Endothelial cell (in vitro differentiated cells): ENCODE measurements at places on chromosomes 13 and 19.
A peak's percentile ranks its signal among the peaks of the same experiment; 100 is the strongest.

- no peak for DNase-seq
Observed at GRCh38 chr13:99327126-99327525, 19.9 kb upstream of the GPR183 start.

GRCh38 chr13:37485756-37486155 is 112.8 kb downstream of the POSTN start:
- DNase-seq, result no peak

DNA sequence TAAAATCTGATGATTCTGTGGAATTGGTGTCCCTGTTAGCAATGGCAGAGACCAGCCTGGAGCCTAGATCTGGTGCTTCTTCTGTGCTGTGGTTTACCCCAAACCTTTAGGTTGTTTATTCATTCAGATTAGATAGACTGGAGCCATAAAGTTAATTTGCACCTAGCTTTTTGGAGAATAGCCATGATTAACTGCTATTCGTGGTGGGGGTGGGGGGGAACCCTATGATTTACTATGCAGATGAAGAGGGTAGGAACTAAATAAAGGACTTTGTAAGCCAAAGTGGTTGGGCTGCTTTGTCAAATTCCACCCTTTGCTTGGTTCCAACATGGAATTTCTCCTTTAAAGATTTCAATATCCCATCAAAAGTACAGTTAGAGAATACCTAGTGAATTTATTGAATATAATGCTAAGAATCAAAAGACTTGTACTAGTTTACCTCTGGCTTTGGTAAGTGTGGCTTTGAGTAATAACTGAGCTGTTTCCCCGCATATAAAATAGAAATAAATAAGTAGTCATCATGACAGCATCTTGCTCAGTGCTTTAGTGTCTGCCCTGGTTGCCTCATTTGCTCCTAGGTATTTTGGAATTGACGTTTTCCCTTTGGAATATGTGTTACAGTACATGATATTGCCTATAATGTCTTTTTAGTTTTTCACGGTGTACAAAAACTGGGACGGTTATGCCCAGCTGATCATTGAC is 27.6 kb downstream of the SKA3 start:
- no peak for DNase-seq

- no peak for DNase-seq
Observed at GRCh38 chr19:31276831-31277230, 72.4 kb downstream of the TSHZ3 start.

DNA sequence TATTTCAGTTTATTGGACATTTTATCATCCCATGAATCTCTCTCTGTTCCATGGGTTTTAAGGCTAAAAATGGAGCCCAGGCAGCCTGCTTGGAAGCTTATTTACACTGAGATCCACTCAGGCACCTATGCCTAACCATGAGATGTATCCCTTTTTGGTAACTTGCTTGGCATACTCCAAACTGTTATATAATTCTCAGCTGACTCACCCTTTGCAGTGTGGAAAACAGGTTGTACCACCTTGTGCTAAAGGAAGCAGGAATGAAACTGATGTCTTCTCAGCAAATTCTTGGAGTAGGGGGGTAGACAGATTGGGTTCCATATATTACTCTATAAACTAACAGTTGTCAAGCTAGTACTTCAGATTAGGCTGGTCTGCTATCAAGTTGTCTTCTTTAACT is 483.6 kb downstream of the KLF5 start:
- no peak for DNase-seq

GRCh38 chr19:35848486-35848885 is 3.8 kb downstream of the NPHS1 start:
- no peak for DNase-seq

DNA sequence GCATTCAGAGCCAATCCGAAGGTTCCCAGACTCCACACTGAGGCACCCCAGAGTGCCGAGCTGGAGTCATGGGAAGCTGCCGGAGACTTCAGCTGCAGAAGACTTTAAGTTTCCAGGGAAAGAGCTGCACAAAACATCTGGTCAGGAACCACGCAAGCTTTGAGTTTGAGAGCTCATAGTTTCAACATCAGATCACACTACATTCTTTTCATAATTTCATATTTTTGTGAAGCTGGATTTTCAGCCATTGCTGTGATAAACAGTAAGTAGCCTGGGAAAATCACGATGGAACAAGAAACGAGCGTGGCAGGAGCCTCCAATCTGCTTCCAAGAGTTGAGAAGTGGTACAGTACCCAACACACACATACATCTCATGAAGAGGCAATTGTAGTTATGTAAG is 25.5 kb upstream of the ATP12A start:
- no peak for DNase-seq

- no peak for DNase-seq
Observed at GRCh38 chr13:84543962-84544361, 661.7 kb upstream of the SLITRK1 start.

- DNase-seq, result no peak
Observed at GRCh38 chr19:7590256-7590655, 5.4 kb upstream of the CAMSAP3 start.

GRCh38 chr19:31863122-31863521 is 482.3 kb upstream of the ZNF507 start:
- DNase-seq, result no peak

GRCh38 chr19:21358768-21359451 is at the start of gene ZNF738:
Gene ZNF738, plus strand, starts transcription at chr19:21359000. Its CDS starts 141 bp downstream, at chr19:21359141.
- DNase-seq, result peak; percentile 86

- no peak for DNase-seq
Observed at GRCh38 chr13:77460195-77460594, 75.3 kb upstream of the SCEL start.

DNA sequence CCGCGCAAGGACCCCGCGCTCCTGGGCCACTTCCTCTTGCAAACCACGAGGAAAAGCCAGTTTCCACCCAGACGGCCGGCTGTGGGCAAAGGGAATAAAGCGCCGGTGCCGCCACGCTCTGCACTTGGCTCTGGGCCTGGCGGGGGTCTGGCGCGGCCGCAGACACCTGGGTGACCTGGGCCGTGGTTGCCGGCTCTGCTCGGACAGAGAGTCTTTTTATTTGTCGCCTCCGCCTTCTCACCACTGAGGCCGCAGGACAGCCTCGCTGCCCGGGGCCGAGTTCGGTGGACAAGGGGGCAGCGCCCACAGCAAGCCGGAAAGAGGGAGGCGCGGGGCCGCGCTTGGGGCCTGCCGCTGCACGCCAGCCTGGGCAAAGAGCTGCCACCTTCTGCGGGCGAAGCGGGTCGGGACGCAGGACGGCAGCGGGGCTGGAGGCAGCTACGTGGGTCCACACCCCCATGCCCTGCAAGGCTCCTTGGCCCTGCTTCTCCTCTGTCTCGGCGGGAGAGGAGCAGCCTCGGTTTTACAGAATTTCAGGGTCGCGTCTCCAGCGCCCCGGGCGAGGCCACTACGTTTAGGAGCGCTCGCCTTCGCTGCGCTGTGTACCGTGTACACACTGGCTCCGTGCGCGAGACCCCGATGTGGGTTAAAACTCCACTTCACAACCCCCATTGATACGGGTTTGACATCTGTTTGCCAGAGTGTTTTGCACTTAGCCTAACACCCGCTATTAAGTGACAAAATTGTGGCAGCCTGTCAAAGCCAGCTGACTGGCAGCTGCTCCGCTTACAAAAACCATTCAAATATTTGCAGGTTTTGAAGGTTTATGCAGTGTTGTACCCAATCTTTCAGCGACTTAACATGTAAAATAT is 13.0 kb upstream of the SOX1 start:
- no peak for DNase-seq

- DNase-seq, result no peak
Observed at GRCh38 chr19:46901701-46902401, 41.1 kb downstream of the ARHGAP35 start.

DNA sequence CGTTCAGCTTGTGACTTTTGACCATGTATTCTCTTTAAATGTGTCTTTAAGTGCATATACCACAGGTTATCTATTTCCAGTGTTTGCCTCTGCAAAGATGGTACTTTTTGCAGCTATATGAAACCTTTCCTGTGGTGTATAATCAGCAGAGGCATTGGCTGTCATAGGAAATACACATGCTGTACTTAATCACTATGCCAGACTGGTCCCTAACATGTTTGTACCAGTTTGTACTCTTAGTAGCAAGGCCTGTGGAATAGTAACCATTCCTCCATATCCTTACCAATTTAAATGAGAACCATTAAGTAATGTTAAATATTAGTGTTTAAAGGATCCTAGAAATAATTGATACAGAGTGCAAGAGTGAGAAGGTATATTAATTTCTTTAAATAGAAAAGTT is 69.8 kb downstream of the CDK8 start:
- DNase-seq, result no peak

DNA sequence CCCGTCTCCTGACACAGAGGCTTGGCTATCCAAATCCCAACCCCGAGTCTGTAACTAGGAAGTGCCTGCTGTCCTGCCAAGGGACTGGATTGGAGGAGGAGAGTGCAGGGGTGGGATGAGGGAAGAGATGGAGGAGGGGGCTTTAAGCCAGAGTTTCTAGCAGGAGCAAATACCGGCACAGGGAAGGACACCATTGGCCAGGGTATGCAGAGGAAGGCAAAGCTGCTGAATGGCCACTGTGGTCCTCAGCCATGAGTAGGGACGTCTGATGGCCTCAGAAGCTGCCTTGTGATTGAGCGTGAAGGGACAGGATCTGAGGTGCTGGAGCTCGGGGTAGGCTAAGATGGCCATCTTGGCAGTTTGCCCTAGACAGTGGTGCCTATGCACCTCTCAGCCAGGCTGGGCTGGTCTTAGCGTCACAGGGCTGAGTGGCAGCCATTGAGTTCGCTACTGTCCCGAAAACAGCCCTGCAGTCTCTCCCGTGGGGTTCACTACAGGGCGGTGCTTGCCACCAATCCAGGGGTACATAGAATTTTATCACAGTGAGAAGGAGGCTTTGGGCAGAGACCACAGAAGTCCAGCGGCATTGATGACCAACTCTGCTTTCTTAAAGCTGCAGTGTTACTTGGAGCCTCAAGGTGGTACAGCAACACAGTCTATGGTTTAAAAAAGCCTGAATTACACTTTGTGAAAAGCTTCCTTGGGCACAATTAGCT is 61.8 kb downstream of the AKAP11 start:
- DNase-seq, result peak; percentile 7

GRCh38 chr13:114063545-114064449 is 68.6 kb downstream of the RASA3 start:
- DNase-seq, result no peak

DNA sequence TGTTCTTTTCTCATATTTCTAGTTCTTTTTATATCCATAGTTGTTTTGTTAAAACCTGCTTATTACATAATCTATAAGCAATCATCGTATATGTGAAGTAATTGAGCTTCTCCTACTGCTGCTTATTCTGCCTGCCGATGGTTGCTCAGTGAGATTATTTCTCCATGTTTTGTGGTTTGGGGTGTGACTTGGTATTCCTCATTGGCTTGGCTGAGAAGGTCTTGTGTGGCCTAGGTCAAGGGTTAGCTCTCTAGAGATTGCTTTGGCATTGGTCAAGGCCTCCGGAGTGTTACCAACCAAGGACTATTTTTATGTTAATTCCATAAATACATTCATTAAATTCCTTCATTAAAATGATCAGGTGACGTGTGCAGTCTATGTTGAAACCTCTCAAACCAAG is 302.8 kb downstream of the MYO16 start:
- DNase-seq, result no peak

DNA sequence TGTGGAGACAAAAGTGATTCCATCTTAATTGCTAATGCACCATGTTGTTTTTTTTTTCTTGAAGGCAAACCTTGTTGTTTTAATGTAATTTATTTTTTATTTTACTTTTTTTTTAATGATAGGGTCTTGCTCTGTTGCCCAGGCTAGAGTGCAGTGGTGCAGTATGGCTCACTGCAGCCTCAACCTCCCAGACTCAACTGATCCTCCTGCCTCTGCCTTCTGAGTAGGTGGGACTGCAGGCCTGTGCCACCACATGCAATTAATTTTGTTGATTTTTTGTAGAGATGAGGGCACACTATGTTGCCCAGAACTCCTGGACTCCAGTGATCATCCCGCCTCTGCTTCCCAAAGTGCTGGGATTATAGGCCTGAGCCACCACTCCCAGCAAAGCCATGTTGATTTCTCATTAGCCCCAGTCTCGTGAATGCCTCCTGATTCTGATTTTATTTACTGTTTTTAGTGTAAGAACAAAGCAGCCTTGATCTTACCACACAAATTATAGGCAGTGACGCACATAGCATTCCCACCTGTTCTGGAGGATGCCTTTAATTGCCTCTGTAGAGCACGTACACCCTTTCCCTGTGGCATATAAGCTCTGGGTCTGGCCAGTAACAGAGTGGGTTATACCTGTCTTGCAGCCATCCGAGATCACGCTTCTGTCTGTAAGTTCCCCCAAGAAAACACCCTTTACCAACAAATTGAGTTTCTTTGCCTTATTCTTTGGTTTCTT is 150.4 kb downstream of the GGACT start:
- DNase-seq, result no peak

- no peak for DNase-seq
Observed at GRCh38 chr13:50617134-50617721, 226.3 kb downstream of the DLEU7 start.

GRCh38 chr13:37510441-37510840 is 88.1 kb downstream of the POSTN start:
- DNase-seq, result no peak

DNA sequence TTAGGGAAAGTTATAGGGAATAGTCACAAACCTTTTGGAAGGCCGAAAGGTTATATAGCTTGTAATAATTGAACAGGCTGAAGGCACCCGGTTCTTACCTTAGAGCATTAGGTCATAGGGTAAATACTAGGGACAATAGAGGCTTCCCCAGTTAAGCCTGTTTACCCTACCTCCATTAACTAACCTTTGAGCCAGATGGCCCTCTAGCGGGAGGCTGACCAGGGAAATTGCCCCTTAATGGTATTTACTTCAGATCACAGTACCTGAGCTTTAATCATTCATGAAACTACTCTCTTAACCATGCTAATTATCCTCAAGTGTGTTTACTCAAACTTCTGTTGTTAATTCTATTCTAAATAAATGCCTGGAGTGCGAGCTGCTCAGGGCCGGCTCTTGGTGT is 20.4 kb upstream of the ZNF83 start:
- no peak for DNase-seq

DNA sequence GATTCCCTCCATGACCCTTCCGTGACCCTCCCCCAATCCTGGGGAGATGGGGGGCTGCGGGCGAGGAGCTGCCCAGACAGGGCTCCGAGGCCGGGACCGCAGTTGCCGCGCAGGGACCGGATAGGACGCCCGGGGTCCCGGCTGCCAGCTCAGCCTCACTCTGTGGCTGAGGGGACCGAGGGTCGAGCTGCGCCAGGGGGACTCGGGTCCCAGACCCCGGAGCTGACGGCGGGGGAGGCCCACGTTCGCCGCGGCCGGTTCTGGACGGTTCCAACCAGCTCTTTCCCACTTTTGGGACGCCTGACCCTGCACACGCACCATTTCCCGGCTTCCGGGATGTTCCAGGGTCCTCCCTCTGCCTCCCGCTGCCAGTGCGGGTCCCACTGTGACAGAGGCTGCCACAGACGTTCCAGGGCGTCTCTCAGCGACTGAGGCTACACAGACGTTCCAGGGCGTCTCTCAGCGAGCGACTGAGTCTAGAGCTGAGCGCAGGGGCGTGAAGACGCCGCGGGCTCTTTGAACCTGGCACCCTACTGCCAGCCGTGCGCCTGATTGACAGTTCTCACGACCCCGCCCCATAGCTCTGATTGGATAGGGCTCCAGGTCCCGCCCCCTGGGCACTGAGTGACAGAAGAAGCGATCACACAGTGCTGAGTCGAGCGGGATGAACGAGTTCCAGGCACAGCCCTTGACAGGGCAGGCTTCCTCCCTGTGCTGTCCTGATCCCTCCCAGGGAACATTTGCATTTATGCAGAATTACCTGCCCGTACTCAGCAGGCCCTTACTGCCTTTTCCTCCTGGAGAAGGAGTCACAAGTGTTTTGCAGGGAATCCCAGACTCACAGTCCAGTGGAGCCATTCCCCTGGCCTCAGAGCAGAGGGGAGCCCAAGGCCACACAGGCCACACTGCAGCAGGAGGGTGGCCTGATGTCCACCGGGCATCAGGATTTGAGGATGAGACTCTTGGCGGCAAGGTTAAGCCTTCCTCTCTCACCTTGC is at the start of gene ZNF563:
ZNF563 (minus strand) TSS at position 472 of the 998 bp plus-strand sequence; CDS start at position 321, 151 bp downstream.
- DNase-seq, result peak; percentile 86
